GM18507 (cell line): ENCODE measurements at places on chromosomes 5 and 9.

GRCh38 chr5:43332401-43332800 lies 19.2 kb upstream of the HMGCS1 start:
- no peak for DNase-seq

DNA sequence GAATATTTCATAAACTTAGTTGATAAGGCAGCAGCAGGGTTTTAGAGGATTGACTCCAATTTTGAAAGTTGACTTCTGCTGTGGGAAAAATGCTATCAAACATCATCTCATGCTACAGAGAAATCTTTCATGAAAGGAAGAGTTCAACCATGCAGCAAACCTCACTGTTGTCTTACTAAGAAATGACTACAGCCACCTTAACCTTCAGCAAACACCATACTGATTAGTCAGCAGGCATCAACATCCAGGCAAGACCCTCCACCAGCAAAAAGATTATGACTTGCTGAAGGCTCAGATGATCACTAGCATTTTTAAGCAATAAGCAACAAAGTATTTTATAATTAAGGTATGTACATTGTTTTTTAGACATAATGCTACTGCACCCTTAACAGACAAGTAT lies 7.6 kb downstream of the TMEM174 start:
- DNase-seq = no peak

DNA sequence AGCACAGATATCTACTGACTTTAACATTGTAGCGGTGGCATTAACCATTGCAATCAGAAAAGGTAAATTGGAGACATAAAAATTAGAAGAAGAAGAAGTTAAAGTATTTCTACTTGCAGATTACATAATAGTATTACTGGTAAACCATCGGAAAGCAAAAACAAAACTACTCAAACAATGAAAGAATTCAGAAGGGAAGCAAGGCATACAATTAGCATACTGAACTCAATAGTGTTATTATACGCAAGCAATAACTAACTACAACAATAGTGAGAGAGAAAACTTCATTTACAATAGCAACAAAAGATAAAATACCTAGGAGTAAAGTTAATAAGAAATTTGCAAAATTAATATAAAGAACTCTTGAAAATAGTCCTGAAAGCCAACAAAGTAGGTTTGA lies 6.6 kb upstream of the TEX53 start:
- no peak for DNase-seq

DNA sequence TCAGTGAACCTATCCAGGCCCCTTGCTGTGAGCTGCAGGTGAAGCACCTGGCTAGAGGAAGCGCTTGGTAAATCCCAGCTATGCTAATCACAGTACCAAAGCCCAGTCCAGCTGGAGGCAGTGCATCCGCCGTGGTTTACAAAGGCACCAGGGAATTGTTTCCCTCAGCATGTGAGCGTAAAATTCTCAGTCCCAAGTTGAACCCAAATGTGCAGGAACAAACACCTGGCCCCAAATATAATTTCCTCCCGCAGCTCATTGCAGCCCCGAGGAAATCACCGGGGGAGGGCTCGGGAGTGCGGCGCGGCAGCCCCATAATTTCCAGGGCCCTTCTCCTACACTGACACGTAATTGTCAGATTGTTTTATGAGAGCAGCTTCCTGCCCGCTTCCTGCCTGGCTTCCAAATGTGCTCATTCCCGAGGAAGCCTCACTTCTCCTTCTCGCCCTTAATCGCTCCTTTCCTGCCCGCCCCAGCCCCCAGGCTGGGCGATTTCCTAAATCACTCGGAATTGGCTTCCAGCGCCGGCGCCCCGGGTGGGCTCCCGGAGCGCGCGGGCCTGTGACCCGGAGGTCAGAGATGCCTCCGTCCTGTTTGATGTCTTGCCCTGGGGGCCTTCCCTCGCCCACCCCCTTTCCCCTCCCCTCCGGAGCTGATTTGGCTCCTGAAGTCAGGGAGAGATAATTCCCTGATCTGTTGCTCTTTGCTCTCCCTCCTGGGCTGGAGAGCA lies 134.4 kb downstream of the FGF1 start:
- no peak for DNase-seq

- DNase-seq = no peak
These were observed 1019.0 kb downstream of the CDH18 start for GRCh38 chr5:18968966-18969365.

DNA sequence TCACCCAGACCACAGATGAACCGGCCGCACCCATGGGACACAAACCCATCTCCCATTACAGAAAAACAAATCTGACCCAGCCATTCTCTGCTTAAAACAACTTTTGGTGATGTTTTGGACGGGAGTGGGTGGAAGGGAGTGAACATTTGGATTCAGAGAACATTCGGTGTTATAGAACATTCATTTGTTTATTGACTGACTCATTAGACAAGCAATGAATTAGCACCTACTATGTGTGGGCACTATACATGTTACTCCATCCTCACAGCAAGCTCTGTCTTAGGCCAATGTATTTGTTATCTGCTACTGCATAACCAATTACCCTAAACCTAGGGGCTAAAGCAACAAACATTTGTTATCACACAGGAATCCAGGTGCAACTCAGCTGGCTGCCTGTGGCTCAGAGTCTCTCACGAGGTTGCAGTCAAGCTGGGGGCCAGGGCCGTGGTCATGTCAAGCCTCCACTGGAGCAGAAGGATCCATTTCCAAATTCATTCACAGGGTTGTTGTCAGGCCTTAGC lies 5.1 kb upstream of the ERGIC1 start:
- no peak for DNase-seq

- no peak for DNase-seq
These were observed 41.8 kb upstream of the HRH2 start for GRCh38 chr5:175616083-175616482.

DNA sequence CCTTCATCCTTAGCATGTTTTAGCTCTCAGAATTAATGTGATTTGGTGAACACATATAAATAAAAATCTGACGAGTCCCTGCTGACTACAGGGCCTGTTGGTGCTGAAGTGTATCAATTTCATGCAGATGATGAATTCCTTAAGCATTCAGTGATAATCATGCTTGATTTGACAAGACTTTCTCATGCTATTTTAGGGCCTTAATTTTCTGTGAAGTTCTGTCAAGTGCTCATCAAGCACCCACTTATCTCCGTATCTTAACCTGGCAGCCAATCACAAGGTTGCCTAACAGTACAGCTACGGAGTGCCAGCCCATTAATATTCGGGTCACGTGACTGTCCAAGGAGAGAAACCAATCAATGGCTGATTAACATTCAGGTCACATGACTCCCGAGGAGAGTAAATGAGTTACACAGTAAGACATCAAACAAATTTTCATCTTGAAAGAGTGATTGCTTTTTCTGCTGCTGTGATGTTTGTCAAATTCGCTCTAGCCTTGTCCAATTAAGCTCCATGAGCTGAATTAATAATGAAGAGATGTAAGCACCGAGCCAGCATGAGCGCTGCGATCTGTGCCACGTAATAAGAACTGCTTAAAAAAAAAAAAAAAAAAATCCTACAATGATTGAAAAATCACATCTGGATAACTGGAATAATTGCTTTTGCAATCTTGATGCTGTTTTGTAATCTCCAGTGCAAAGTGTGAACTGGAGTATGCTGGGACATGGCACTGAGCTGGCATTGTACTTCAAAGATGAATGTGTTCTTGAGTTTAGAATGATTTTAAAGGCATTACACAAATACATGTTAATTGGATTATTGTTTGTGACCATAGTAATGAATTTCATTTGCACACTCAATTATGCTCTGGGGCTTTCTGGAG lies 104.3 kb upstream of the SPATA31D4 start:
- no peak for DNase-seq

DNA sequence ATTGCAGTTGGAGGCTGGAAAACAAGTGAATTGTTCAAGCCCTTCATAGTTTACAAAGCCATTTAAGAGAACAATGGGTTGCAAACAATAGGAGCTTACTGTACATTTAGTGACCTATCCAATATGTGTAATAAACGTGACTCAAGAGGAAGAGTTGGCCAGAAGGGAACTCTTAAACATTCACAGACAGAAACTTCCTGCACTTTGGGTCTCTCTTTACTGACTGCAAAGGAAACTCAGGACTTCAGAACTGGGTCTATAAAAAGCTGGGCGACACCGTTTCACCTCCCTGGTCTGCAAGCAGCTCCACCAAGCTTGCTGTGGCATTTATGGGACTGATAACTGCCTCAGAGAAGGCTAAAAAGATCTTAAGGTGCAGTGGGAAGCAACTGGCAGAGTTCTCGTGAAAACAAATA lies 48.7 kb upstream of the SPATA31D4 start:
- no peak for DNase-seq

DNA sequence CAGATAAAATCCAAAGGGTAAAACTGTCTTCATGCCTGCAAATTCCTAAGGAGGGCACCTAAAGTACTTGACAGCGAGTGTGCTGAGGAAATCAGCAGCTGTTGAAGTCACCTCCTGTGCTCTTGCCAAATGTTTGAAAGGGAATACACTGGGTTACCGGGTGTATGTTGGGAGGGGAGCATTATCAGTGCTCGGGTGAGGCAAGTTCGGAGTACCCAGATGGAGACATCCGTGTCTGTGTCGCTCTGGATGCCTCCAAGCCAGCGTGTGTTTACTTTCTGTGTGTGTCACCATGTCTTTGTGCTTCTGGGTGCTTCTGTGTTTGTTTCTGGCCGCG lies 727 bp upstream of the ADRB2 start:
- no peak for DNase-seq

GRCh38 chr5:147073098-147073497 lies 161.7 kb upstream of the STK32A start:
- DNase-seq = no peak

DNA sequence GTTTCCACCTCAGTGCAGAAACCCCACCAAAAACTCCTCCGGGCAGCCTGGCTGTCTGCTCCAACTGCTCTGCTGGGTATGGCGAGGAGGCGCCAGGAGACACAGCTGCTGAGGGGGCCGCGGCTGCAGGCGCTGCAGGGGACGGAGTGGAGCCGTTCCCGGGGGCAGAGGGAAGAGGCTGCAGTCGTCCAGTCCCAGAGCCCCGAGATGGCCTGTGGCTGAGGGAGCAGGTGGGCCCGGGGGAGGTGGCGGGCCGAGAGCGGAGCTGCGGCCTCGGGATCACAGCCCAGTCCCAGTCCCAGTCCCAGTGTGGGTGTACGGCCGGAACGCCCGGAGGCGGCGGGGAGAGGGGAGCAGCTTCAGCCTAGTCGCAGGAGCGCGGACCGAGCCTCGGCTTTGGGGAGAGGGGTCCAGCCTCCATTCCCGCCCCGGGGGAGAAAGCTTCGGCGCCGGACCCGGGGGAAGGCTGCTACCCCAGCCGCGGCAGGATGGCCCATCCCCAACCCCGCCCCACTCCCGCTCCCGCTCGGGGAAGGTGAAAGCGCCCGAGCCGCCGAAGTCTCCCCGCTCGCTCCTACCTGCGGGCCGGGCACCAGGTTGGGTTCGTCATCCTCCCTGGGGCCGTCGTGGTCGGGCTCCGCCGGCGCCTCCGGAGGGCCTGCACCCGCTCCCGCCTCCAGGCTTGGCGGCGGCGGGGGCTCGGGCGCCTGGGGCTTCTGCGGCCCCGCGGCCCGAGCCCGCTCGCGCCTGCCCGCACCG lies 513 bp downstream of the FAM193B start:
- DNase-seq = peak; percentile 22

- DNase-seq = no peak
These were observed 19.1 kb upstream of the FOXB2 start for GRCh38 chr9:77000330-77000729.

DNA sequence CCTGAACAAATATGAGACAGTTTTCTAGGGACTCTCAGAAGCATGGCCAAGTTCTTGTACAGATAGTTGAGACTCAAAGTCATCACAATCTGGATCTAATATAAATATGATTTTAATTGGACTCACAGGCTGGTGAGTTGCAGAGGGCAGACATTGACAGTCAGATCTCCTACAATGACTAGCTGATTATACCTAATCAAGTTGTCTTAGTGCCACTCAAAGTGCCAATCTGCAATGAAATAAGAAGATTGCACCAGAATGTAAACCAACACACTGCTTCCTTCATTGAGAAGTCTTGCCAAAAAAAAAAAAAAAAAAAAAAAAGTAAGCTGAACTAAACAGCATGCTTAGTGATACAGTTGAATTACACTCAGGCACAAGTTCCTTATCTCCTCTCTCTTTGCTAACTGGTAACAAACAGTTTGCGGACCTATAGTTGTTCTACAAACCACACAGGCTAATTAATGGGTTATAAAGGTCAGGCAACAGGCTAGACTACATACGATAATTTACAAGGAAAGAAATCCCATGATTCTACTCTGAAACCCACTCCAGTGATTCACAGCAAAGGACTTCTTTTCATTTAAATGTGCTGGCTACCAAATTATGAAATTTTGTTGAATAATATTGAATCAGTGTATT lies 107.3 kb upstream of the NIPBL start:
- DNase-seq = no peak

DNA sequence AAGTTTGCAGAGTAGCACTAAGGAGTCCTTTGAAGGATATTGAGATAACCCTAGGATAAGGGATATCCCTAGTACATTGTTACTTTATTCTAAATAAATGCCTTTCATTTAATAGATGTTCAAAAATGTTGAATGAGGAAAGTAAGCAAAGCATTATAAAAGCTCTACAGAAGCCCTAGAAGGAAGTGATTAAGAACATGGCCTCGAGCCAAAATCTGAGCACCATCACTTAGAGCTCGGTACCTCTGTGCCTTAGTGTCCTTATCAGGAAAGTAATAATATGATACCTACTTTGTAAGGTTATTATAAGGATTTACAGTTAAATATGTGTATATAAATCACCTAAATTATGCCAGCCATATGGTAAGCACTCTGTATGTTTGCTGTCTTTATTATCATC lies 242.6 kb downstream of the KIAA0825 start:
- no peak for DNase-seq

- DNase-seq = no peak
These were observed 56.9 kb downstream of the SNX24 start for GRCh38 chr5:122902263-122902662.

GRCh38 chr5:55582256-55582655 lies 47.5 kb upstream of the PLPP1 start:
- DNase-seq = no peak

- DNase-seq = no peak
These were observed 448.4 kb upstream of the ITGA1 start for GRCh38 chr5:52339285-52339684.

- DNase-seq = no peak
These were observed 43.8 kb downstream of the PCDHGC5 start for GRCh38 chr5:141532726-141533125.

DNA sequence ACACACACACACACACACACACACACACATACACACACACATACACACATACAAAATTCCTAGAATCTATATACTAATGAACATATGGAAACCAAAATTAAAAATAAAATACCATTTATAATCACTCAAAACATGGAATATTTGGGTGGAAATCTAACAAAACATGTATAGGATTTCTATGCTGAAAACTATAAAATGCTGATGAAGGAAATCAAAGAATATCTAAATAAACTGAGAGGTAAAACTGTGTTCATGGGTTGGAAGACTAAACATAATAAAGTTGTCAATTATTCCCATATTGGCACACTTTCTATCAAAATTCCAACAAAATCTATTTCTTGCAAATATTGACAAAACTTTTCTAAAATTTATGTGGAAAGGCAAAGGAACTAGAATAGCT lies 25.4 kb upstream of the NANS start:
- DNase-seq = no peak

GRCh38 chr5:111228520-111229220 lies 4.5 kb downstream of the CAMK4 start:
- no peak for DNase-seq
